Type B pancreatic cell (in vitro differentiated cells): ENCODE measurements at places on chromosomes 2 and 18. TPM values are rescaled to one million over a fixed set of nuclear protein-coding genes. Genes with fewer than 3 reads are reported as not detected.
A peak's percentile ranks its signal among the peaks of the same experiment; 100 is the strongest.

DNA sequence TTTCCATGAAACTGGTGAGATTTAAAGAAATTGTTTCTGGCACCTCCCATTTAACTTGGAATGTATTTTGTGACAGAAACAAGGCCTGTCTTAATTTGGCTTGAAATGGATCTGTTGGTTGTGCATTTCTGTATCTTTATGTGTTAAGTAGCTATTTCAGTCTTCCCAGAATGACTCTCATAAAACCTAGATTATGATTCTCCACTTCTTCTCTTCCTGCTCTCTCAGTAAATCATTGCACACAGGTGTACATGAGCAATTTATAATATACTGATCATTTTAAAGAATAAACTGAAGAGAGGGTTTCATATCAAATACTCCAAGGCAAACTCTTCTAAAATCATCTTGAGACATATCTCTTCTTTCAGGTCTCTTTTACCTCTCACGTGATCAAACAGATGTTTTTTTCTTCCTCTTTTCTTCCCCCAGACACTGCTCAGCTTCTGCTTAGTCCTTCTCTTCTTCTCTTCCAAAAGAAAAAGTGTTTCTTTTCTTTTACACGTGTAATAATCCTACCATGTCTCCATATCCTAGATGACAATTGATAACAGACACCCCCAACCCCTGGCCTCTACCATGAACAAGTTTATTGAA lies 112.0 kb downstream of the PPP1R1C start:
- no peak overlapping the region for H3K4me3 ChIP-seq
- no peaks in the 10 kb centered on the region for H3K4me1 ChIP-seq
- H3K27ac ChIP-seq, result no peak overlapping the region

GRCh38 chr2:231330311-231330710 lies 65.2 kb upstream of the B3GNT7 start:
- peaks cover 31% of the 10 kb centered on the region for H3K36me3 ChIP-seq
- no peaks in the 10 kb centered on the region for H3K4me1 ChIP-seq
- H3K27ac ChIP-seq, result no peak overlapping the region

DNA sequence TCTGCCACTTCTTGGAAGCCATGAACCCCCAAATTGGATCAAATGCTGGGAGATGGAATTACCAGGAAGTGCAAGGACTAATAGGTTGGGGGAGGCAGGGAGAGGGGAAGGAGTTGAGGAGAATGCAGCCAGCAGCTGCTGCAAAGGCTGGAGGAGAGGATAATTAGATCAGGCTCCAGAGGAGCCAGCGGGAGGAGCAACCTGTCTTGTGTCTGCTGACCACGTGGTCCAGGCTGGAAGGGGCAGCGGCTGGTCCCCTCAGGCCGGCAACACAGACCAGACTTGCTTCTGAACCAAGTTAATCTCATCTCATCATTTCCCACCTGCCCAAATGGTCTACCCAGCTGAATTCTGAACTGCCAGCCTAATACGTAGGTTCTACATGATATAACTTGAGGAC lies 68.3 kb downstream of the MRO start:
- DNase-seq, result no peak
- no peak overlapping the region for H3K4me3 ChIP-seq
- H3K36me3 ChIP-seq, result no peaks in the 10 kb centered on the region

GRCh38 chr2:207055257-207055656 lies 110.5 kb downstream of the KLF7 start:
- H3K4me3 ChIP-seq, result no peak overlapping the region
- no peaks in the 10 kb centered on the region for H3K4me1 ChIP-seq

DNA sequence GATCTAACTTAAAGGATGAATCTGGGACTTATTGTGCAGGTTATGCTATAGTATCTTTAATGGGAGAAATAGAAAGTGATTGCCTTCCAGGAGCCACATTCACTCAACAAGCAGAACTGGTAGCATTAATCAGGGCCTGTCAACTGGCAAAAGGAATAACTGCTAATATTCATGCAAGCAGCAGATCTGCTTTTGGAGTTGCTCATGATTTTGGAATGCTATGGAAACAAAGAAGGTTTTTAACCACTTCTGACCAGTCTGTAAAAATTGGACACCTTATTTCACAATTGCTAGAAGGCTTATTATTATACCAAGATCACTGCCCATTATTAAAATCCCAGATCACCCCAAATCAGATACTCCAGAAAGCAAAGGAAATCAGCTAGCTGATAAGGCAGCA lies 200.4 kb downstream of the MREG start:
- DNase-seq, result no peak
- peaks cover 9% of the 10 kb centered on the region for H3K4me1 ChIP-seq
- H3K27ac ChIP-seq, result peak overlapping the region; percentile 70
- H3K4me3 ChIP-seq, result peak overlapping the region; percentile 15
- no peaks in the 10 kb centered on the region for H3K27me3 ChIP-seq

GRCh38 chr2:219565130-219566080 lies 5.9 kb downstream of the OBSL1 start:
- H3K36me3 ChIP-seq, result peaks cover 20% of the 10 kb centered on the region
- H3K4me1 ChIP-seq, result peaks cover 16% of the 10 kb centered on the region
- H3K27ac ChIP-seq, result no peak overlapping the region
- no peak overlapping the region for H3K4me3 ChIP-seq
- H3K27me3 ChIP-seq, result no peaks in the 10 kb centered on the region

DNA sequence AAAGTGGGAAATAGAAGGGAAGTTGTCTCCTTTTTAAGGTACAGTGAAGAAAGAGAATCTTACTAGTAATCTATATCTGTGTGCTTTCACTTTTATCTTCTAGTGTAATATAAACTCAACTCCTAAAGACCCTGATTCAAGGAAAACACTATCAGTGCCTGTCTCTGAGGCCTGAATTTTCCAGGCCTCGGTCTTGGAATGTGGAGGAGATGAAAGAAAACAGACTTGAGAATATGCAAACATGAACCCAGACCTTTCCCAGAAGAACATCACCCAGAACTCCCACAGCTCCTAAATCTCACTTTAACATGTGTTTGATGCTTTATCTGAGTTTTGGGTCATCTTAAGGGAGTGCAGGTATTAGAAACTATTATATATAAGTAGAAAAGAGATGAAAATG lies 51.8 kb downstream of the EPB41L5 start:
- no peak overlapping the region for H3K4me3 ChIP-seq
- H3K27me3 ChIP-seq, result no peaks in the 10 kb centered on the region
- H3K36me3 ChIP-seq, result peaks cover 14% of the 10 kb centered on the region
- H3K4me1 ChIP-seq, result peaks cover 13% of the 10 kb centered on the region
- no peak for DNase-seq

- H3K4me1 ChIP-seq, result peaks cover 11% of the 10 kb centered on the region
- no peak overlapping the region for H3K4me3 ChIP-seq
- H3K36me3 ChIP-seq, result no peaks in the 10 kb centered on the region
- H3K27ac ChIP-seq, result no peak overlapping the region
- no peaks in the 10 kb centered on the region for H3K27me3 ChIP-seq
These were observed 141.0 kb downstream of the NR4A2 start for GRCh38 chr2:156191527-156191926.

GRCh38 chr2:68309426-68309825 lies 10.3 kb downstream of the CNRIP1 start:
- H3K36me3 ChIP-seq, result peaks cover 8% of the 10 kb centered on the region
- H3K27ac ChIP-seq, result no peak overlapping the region
- H3K4me1 ChIP-seq, result no peaks in the 10 kb centered on the region
- H3K27me3 ChIP-seq, result peaks cover 18% of the 10 kb centered on the region
- H3K4me3 ChIP-seq, result no peak overlapping the region
- no peak for DNase-seq

DNA sequence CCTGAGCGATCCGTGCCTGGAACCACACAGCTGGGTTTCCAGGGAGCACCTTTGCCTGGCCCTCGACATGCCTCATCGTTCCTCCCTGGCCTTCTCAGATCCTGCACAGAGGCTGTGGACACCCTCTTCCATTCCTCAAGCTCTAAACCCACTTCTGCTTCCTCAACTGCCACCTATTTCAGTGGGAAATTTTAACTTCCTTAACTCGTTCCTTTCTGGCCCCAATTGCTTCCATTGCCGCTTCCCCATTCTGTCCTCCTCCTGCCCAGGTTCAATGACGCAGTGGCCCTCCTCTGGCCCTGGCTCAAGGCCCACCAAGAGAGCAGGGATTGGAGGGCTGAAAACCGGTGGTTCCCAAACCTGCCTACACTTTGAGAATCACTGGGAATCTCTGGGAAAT lies 4.8 kb upstream of the B3GNT7 start:
- H3K27ac ChIP-seq, result no peak overlapping the region
- peaks cover 14% of the 10 kb centered on the region for H3K27me3 ChIP-seq
- peaks cover 16% of the 10 kb centered on the region for H3K4me1 ChIP-seq
- no peaks in the 10 kb centered on the region for H3K36me3 ChIP-seq
- no peak overlapping the region for H3K4me3 ChIP-seq

- H3K27ac ChIP-seq, result no peak overlapping the region
- peaks cover 40% of the 10 kb centered on the region for H3K27me3 ChIP-seq
- DNase-seq, result no peak
- H3K36me3 ChIP-seq, result no peaks in the 10 kb centered on the region
- H3K4me1 ChIP-seq, result peaks cover 15% of the 10 kb centered on the region
These were observed 249.3 kb downstream of the CYP26B1 start for GRCh38 chr2:71898375-71898774.

- no peak for DNase-seq
- H3K27ac ChIP-seq, result no peak overlapping the region
- H3K36me3 ChIP-seq, result no peaks in the 10 kb centered on the region
- H3K4me3 ChIP-seq, result no peak overlapping the region
These were observed 55.9 kb downstream of the HS1BP3 start for GRCh38 chr2:20594957-20595356.

GRCh38 chr2:212777020-212777491 lies 238.5 kb upstream of the ERBB4 start:
- peaks cover 16% of the 10 kb centered on the region for H3K4me1 ChIP-seq
- H3K36me3 ChIP-seq, result no peaks in the 10 kb centered on the region
- H3K27me3 ChIP-seq, result no peaks in the 10 kb centered on the region
- DNase-seq, result no peak
- H3K27ac ChIP-seq, result peak overlapping the region; percentile 79
- H3K4me3 ChIP-seq, result peak overlapping the region; percentile 72

DNA sequence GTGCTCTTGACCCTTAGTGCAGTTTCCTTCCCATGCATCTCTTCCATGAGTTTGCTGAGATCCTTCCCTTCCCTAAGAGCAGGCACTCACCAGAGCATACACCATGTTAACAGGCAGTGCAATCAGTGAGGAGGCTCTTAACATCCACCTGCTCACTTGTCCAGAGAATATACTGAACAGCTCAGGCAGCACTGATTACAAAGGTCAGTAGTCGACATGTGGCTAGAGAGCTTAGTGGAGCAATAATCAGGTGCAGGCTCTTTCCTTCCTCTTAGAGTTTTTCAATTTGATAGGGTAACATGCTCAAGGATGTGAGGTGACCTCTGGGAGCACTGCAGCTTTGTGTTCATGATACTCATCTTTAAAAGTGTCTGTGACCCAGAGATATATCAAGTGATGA lies 144.1 kb upstream of the SETBP1 start:
- H3K4me3 ChIP-seq, result no peak overlapping the region
- H3K27me3 ChIP-seq, result peaks cover 25% of the 10 kb centered on the region
- no peaks in the 10 kb centered on the region for H3K36me3 ChIP-seq
- no peak for DNase-seq
- H3K27ac ChIP-seq, result no peak overlapping the region
- peaks cover 5% of the 10 kb centered on the region for H3K4me1 ChIP-seq

GRCh38 chr2:231877533-231878456 lies 48.4 kb downstream of the NPPC start:
- H3K4me1 ChIP-seq, result peaks cover 11% of the 10 kb centered on the region
- peaks cover 12% of the 10 kb centered on the region for H3K27me3 ChIP-seq
- H3K27ac ChIP-seq, result no peak overlapping the region
- no peaks in the 10 kb centered on the region for H3K36me3 ChIP-seq
- DNase-seq, result no peak

GRCh38 chr2:69975853-69976462 lies 14.5 kb upstream of the ASPRV1 start:
- no peak overlapping the region for H3K4me3 ChIP-seq
- H3K4me1 ChIP-seq, result peaks cover 8% of the 10 kb centered on the region
- H3K36me3 ChIP-seq, result no peaks in the 10 kb centered on the region
- DNase-seq, result no peak
- H3K27me3 ChIP-seq, result no peaks in the 10 kb centered on the region

GRCh38 chr18:32956591-32957315 lies 183.9 kb upstream of the KLHL14 start:
- no peak overlapping the region for H3K4me3 ChIP-seq
- H3K27ac ChIP-seq, result no peak overlapping the region
- no peaks in the 10 kb centered on the region for H3K4me1 ChIP-seq
- H3K36me3 ChIP-seq, result no peaks in the 10 kb centered on the region
- peaks cover 5% of the 10 kb centered on the region for H3K27me3 ChIP-seq

DNA sequence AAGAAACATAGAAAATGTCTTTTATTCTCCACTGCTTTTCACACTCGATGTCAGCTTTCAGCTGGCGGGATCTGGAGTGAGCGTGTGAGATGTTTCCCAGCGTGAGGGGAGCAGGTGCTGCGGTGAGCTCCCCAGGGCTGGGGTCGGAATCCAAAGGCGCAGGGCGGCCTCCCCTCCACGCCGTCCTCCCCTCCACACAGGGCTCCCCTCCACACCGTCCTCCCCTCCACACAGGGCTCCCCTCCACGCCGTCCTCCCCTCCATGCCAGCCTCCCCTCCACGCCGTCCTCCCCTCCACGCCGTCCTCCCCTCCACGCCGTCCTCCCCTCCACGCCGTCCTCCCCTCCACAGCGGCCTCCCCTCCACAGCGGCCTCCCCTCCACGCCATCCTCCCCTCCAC lies 26.9 kb upstream of the KCNG2 start:
- H3K27me3 ChIP-seq, result peaks cover 15% of the 10 kb centered on the region
- H3K4me3 ChIP-seq, result no peak overlapping the region
- no peaks in the 10 kb centered on the region for H3K4me1 ChIP-seq
- no peak for DNase-seq
- H3K36me3 ChIP-seq, result no peaks in the 10 kb centered on the region
- no peak overlapping the region for H3K27ac ChIP-seq

GRCh38 chr18:3016585-3017297 lies 3.8 kb upstream of the LPIN2 start:
- no peak overlapping the region for H3K27ac ChIP-seq
- no peak overlapping the region for H3K4me3 ChIP-seq
- no peak for DNase-seq
- peaks cover 28% of the 10 kb centered on the region for H3K4me1 ChIP-seq
- no peaks in the 10 kb centered on the region for H3K36me3 ChIP-seq
- peaks cover 12% of the 10 kb centered on the region for H3K27me3 ChIP-seq

- no peaks in the 10 kb centered on the region for H3K4me1 ChIP-seq
- H3K27me3 ChIP-seq, result no peaks in the 10 kb centered on the region
- no peaks in the 10 kb centered on the region for H3K36me3 ChIP-seq
- H3K4me3 ChIP-seq, result no peak overlapping the region
- H3K27ac ChIP-seq, result no peak overlapping the region
These were observed 247.3 kb upstream of the SOX11 start for GRCh38 chr2:5444854-5445253.

Gene RNF152
- total RNA-seq, result 23.6 and 28.9 TPM in 2 replicates

Gene ZNF804A
- total RNA-seq, result 0.59 and 2.0 TPM in 2 replicates

Gene CCDC138
- total RNA-seq, result 9.1 and 27.9 TPM in 2 replicates

Gene ANKRD23
- 6.1 and 8.1 TPM in 2 replicates for total RNA-seq

Gene FZD7
- total RNA-seq, result 50.0 and 68.6 TPM in 2 replicates

Gene SPRED2
- 38.9 and 43.0 TPM in 2 replicates for total RNA-seq
